ENCODE measurements at places on chromosomes 7 and 10.

DNA sequence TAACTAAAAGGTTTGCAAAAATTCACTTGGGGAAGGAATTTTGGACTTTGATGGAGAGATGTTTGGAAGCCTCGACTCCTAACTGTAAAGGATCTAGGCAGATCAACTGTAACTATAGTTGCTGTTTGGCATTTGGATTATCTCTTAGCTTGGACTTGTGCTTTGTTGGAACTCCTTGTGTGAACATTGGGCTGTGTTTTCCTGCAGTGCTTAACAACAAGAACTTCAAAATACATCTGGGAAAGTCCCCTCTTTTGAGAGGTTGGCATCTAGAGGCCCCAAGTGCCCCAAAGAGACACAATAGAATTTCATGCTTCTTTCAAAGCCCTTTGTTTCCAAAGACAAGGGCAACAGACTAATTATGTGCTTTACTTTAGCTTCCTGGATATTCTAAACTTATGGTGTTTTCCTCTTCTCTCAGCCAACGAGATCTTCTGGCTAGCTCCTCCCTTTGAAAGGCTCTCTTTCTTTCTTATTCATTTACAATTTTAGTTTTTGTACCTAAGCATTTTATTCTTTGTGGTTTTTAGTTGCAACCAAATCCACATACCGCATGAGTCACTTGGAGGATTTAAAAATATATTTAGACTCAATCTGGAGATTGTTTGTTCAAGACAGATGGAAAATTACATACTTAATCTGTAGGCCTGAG lies 11.6 kb downstream of the ABCA13 start:
- DNase-seq = peak; percentile 23

DNA sequence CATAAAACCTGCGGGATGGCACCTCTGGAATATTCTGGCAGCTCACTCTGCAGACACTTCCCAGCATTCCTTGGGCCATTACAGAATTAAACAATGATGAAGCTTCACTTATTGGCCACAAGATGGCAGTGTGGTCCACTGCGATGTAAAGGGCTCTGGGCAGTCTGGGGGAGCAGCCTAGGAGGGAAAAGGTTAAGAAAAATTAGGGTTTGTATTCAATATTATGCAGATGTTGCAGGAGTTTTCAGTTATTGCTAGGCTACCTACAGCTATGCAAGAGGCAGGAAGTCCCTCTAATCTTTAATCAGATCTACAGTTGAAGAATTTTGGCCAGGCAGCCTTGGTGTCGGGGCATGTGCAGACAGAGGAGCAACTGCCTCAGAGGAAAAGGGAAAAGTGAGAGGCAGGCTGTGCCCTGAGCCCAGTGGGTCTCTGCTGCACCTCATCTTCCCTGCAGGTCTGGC lies 233.2 kb upstream of the PRSS1 start:
- peak; percentile 29 for DNase-seq

GRCh38 chr10:35211390-35211789 lies 84.7 kb downstream of the CREM start:
- DNase-seq = no peak

DNA sequence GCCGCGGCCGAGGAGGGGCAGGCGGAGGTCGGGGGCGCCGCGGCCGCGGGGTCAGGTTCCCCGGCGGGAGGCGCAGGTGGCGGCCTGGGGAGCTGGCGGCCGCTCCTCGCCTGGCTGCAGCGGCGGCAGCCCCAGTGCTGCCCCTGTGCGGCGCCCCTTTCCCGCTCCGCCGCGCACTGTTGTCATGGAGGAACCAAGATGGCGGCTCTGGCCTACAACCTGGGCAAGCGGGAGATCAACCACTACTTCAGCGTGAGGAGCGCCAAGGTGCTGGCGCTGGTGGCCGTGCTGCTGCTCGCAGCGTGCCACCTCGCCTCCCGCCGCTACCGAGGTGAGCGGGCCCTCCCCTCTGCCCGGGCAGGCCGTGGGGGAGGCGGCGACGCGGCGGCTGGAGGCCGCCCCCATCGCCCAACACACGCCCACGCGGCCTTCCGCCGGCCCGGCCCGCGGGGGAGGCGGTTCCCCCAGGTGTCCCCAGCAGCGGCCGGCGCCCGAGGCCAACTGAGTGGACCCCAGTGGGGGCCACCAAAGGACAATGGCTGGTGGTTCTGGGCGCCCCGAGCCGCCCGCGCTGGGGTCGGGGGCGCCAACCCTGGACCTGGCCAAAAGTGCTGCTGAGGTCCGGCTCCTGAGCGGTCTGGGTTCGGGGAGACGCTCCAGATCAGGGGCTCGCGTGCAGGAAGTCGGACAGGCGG lies 425 bp downstream of the CASD1 start:
- no peak for DNase-seq

- no peak for DNase-seq
These were observed 81.4 kb downstream of the ZNF33B start for GRCh38 chr10:42556931-42557330.

DNA sequence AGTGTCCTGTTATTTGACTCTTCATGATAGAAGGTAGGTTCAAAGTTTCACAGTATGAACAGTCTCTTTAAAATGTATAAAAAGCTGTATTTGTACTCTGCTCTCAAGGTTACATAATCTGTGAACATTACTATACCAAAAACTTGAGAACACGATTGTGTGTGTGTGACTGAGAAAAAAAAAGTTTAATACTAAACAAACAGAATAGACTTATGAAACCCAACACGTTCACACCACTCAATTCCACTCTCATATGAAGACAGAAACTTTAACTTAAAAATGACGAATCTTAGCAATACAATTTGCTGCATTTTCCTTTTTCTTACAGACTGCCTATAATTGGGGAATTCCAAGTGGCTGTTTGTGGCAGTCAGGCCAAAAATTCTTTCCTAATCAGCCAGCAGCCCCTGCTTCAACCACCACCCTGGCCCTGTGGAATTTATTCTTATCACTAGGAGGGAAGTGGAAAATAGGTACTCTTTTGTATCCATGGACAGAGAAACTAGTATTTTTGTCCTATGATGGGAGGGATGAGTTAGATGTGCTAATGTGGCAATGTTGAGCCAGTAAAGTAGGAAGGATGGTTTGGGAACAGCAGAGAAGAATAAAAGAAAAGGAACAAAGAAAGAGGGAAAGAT lies 42.8 kb downstream of the MINDY3 start:
- DNase-seq = no peak

- DNase-seq = no peak
These were observed 283.3 kb downstream of the PHTF2 start for GRCh38 chr7:78081888-78082287.

DNA sequence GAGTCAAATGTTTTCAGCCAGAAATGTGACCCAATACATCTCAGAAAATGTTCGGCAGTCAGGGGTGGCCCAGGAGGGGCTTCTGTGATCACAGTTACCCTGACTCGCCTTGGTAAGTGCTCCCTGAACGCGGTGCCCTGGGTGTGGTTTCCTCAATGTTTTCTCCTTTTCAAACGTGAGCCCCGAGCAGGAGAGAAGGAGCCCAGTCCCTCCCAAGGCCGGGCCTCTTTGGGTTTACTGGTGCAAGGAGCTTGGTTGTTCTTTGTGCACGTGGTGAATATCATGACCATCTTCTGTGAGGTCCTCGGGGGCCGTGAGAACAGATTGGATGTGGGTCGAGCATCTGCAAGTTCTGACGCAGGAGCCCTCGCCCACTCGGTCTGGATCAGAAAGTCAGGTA lies 55.8 kb upstream of the VIPR2 start:
- no peak for DNase-seq

DNA sequence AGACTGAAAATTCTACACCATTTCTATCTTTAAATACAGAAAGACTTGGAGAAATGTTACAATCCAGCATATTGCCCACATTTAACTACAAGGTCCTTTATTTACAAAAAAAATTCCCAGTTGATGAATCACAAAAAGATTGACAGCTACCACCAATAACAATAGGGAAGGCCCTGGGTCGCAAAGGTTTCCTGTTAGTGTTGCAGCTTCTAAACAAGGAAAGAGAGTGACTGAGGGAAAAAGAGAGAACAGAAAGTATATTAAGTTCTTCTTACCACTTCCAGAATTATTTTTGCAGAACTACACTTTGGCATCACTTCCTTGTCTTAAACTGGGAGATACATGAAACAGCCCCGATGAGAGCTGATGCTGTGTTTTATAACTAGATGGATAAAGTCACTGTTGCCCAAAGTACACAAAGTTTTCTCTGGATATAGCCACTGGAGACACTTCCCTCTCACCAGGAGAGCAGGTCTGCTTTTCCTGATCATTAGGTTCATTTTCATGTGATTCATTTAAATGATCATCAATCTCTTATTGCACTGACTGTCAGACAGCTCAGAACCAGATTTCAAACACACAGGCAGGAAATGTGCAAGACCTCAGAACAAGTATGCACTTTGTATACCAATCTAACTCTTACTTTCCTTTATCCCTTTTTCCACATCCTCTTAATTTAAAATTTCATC lies 57.0 kb downstream of the SHTN1 start:
- no peak for DNase-seq

- DNase-seq = no peak
These were observed 39.5 kb downstream of the CNPY1 start for GRCh38 chr7:155506854-155507337.

DNA sequence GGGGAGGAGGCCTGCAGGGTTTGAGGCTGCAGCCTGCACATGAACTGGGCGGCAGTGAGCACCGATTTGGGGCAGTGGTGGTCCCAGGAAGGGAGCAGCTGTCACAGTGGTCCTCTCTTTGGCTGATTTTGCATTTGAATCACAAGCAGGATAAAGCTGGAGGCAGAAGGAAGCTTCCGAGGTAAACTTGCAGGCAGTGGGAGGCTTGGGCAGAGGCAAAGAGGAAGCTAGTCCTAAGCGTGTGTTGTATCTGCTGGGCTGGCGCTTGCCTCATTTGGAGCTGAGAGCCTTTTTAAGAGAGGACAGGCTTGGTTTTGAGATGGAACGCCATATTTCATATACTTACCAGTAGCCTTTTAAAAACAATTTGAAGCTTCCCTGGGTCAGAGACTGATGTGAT lies 177.2 kb upstream of the PODXL start:
- no peak for DNase-seq

GRCh38 chr10:18664841-18665478 lies 5.7 kb downstream of the ARL5B start:
- no peak for DNase-seq

DNA sequence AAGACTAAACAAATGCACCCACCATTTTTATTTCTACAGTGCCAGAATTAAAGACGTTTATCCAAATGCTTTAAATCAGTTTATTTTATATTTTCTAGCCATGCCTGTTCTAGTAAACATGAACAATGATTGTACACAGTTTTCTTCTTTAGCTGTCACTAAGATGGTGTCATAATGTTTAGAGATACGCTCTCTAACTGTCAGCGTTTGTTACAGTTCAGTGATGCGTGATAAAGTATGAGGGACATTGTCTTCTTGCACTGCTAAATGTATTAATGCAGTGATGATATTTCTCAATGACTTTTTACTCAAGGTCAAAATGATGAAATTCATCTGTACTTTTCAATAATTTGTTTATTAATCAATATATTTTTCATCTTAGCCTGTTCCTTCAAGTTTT lies 513.6 kb downstream of the ATRNL1 start:
- no peak for DNase-seq

DNA sequence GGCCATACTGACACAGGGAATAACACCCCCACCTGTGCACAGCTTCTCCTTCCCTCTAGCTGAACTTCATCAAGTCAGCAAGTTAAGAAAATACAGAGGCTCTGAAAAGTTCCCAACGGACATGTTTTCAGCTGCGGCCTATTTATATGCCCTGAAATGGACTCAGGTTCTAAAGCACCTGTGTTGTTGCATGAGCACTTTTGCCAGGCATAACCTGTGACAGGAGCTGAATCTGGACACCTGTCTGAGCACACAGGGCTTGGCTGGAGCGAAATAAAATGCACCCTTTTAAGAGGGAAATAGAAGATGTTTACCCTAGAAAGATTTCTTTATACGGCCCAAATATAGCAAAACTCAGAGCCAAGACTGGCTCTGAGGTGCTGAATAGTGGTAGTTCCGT lies 46.7 kb downstream of the COBL start:
- DNase-seq = no peak

GRCh38 chr10:4719036-4719435 lies 107.0 kb upstream of the AKR1E2 start:
- no peak for DNase-seq

DNA sequence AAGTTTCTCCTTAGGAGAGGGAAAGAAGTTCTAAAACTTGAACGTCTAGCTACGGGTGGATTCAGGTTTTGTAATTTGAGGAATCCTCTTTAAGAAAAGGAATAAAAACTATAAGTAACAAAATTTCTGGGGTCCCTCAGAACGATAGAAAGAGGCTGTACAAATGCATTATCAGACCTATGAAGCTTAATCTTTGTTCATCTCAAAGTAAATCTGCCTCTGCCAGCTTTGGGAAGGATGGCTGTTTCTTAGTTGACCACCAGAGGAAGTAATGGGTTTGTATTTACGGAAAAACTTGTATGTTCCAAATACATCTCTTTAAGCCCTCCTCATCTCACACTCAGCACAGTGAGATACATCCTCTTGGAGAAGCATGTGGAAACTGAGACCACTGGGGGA lies 864 bp downstream of the PSTK start:
- no peak for DNase-seq

GRCh38 chr7:68321076-68321639 lies 1277.1 kb upstream of the AUTS2 start:
- DNase-seq = no peak

- DNase-seq = no peak
These were observed 57.7 kb downstream of the MAD1L1 start for GRCh38 chr7:2175091-2175490.

DNA sequence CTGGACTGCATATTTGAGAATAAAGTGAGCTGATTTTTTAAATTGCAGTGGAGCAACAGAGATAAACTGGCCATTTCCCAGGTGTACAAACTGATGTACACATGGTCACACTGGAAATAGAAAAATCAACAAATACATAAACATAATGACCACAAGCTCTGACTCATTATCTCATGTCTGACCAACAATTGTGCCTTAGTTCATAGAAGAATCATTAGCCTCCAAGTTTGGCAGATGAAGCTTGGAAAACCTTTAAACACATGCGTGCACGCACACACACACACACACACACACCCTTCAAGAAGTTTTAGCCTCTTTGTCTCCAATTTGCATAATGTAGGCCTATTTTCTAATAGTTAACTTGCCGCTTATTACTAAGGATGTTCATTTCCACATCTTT lies 308.9 kb upstream of the POM121L12 start:
- DNase-seq = no peak

DNA sequence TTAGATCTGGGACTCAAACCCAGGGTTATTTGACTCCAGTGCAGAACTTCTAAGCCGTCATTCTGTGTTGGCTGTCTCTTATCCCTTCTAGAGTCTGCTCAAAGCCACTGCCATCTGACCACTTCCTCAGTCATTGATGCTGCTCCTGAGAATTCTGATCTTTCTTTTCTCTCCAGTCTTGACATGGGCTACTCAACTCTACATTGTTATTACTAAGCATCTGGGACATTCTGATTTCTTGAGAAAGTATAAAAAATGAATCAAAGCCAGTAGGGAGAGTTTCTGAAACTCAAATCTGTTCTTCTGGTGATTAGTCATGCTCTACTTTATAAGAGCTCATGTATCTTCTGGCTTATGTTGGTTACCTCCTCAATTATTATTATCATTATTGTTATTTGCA lies 48.7 kb downstream of the ANK3 start:
- no peak for DNase-seq

GRCh38 chr7:25495342-25496250 lies 267.3 kb upstream of the NPVF start:
- DNase-seq = no peak

Measured in AG04450 (cell line).